ENCODE measurements at places on chromosomes 7 and 10.

GRCh38 chr10:107611115-107611514, 446.6 kb upstream of the SORCS1 start:
- DNase-seq = no peak

DNA sequence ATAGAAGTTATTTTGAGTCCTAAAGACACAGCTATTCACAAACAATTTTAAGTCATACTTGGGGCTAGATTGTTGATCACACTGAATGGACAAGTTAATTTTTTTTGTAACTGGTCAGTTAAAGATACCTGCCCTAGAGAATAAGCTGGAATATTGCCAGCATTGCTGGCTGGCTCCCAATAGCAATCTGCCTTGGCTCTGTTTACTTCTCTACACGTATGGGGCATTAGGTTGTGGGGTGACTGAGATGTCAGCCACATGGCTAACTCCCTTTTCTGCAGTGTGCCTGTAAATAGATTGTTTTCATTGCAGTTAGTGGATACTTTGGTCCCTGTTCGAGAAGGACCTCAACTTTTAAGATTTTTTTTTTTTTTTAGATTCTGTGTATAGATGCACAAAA, 128.2 kb downstream of the SEMA3E start:
- no peak for DNase-seq

- no peak for DNase-seq
These were observed 79.0 kb upstream of the EMX2 start for GRCh38 chr10:117463545-117463920.

DNA sequence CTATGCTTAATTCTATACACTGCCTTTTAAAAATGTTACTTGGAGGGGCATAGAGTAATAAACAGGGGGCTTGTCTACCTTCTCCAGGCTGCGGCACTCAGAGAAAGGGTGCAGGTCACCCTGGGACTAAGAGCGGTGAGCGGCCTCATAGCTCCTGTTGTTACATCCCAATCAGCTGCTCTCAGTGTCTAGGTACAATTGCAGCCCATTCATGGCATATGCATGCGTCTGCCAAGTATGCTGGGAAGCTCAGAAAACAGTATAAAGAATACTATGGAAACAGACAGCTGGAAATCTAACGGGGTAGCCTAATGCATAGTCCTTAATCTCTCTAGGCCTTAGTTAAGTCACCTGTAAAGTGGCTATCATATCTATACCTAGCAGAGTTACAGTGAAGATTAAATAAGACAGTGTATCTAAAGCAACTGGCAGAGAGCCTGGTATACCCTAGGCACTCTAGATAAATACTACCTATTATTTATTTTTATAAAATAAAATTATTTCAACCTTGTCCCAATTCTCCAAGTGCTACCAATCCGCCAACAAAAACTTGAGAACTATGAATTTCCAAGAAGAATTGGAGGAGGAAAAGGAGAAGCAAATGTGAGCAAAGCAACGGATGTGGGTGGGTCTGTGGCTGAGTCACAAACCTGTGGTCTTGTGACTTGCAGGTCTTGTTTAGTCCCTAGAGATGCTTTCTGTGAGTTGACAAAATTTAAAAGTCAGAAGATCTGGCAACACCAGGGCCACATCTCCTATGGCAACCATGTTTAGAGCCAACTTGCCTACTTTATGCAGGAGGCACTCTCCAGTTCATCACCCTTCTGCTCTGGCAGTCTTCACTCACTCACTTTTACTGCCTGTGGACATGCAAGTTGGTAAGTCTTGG, 183.0 kb downstream of the RAPGEF5 start:
- no peak for DNase-seq

GRCh38 chr7:128941323-128941890, 3.7 kb downstream of the IRF5 start:
- no peak for DNase-seq

DNA sequence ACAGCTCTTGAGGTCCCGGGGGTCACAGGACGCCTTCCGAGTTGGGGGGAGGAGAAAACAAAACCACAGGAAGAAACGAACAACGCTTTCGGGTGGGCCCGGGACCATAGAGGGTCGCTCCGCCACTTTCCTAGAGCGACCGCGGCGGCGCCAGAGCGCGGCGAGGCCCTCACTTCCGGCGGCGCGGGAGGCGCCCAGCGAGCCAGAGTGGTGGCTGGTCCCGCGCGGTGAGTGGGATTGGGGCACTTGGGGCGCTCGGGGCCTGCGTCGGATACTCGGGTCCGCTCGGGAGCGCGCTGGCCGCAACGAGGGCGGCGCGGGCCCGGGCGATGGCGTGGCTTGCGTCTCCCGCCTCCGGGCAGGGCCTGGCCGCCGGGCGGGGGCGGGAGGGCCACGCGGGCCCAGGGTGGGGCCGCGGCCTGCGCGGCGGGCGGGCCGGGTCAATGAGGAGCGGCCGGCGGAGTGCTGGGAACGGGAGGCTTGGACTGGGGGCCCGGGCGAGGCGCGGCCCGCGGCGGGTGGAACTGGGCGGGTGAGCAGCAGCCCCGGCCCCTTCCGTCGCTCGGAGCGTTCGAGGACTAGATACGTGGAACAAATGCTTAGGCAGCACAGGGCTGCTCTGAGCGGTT, at the start of gene ZNF22:
ZNF22 (plus strand) TSS at position 172 of the 629 bp plus-strand sequence. CDS start 2,446 bp downstream, outside the sequence.
- no peak for DNase-seq

DNA sequence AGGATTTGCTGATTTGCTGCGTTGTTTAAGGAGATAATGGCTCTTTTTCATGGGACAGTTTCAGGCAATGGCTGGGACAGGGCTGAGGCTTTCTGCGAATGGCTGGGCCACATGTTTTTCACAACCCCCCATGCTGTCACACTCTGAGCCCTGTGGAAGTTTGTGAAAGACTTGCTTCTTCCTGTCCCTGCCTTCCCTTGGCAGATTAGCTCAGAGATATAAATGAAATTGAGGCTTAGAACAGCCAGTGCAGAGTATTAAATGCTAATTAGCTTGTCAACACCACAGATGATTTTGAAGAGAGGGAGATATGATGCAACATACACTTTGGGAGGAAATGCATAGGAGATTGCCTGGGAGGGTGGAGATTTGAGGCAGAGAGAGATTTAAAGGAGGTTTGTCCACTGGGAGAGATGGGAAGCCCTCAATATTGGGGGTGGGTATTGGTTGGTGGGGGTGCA, 232.0 kb downstream of the SH2D4B start:
- no peak for DNase-seq

- no peak for DNase-seq
These were observed 43.0 kb upstream of the OPN4 start for GRCh38 chr10:86611386-86611785.

DNA sequence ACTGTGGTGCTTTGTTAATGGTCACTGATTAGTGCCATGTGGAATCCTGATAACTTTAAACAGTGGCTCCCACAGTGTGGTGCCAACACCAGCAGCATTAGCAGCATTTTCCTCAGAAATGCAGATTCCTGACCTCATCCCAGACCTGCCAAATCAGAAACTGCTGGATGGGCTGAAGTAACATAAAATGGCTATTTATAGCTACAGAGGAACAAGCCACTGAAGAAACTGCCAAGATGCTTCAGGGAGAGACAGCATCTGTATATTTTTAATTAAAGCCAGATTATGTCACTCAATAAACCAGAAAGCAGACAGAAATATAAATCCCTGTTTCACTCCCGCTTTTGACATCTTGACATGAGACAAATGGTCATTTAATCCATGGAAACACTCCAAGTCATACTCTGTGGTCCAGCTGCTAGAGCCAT, 178.5 kb downstream of the AMPH start:
- DNase-seq = no peak
